ENCODE measurements at places on chromosomes 7 and 10.

GRCh38 chr10:121879476-121879875 lies 48.4 kb downstream of the ATE1 start:
- DNase-seq = no peak

GRCh38 chr7:86768394-86768793 lies 124.7 kb downstream of the GRM3 start:
- DNase-seq = no peak

DNA sequence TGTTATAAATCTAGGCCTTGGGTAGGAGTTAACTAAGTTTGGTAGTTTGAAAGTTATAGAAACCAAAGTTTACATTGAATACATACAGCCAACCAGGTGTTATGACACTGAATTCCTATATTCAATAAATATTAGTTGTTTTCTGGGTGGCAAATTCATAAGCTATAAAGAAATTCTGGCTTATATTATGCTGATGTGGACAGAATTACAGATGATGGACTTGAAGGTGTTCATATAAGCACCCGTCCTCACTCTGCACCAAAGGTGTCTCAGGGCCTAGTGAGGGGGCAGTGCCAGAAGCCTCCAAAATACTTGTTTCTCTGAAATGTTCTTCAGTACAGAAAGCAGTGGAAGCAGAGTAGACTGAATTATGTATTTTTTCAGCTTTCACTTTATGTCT lies 973.0 kb downstream of the CNTNAP2 start:
- no peak for DNase-seq

DNA sequence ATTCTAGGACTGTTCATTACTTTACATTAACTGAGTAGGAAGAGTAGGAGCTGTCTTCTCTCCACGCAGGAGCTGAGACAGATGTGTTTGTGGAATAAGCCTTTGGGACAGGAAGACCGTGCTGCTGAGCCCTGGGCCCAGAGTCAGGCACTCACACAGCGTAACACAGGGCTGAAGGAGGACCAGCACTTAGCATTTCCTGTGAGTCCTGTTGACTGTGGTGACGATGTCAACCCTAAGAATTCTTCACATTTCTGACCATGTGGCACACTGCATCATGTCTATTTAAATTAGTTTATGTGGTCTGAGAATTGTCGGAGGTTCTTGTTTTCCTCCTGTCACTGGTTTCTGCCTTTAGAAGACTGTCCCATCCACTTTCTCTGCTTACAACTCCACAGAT lies 117.2 kb downstream of the PIP4K2A start:
- no peak for DNase-seq

GRCh38 chr10:63713191-63714144 lies 192.3 kb downstream of the REEP3 start:
- no peak for DNase-seq

DNA sequence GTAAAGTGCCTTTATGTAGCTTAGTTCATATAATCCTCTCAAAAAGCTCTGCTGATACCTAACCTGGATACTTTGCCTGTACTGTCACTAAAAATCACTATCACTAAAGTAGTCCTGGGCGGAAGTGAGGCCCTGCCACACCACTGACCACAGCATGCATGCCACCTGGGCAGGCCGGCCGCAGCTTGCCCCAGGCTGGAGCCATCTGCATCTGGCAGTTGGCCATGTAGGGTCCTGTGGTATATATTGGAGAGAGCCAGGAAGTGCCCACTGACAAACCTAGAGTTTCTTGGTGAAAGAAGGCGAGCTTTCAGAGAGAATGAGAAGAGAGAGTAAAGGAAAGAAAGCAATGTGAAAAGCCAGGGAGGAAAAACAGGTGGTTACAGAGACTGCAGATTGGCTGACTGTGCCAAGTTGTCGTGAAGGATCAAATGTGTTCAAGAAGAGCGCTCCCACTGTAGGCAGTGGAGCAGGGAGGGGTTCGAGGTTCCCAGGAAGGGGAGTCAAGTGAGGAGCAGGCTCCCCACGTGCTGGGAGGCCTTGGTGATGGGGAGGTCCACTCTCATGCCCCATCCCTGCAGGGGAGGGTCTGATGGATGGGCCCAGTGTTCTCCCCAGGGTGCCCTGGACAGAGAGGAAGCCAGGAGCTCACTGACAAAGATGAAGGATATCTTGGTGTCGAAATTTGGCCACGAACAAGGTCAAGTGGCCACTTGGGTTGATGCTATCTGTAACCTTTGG lies 13.6 kb downstream of the LOXL4 start:
- DNase-seq = no peak

DNA sequence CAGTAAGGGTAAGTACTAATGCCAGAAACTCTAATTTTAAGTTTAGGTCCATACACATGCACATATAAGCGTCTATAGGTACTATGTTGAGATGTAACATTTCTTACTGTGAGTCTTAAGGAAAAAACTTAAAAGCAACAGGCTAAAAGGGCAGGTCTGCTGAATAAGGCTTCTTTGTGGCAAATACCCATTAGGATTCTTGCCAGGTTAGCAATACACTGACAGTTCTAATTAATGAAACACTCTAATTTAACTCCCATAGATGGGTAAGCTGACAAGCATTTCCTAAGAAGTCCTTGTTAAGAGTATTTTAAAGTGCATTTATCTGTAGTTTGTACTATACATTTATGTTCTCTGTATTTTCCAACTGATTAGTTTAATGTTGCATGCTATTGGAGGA lies 14.0 kb downstream of the SCRN1 start:
- DNase-seq = no peak

- DNase-seq = no peak
Observed at GRCh38 chr7:134343796-134344195, 27.1 kb upstream of the SLC35B4 start.

GRCh38 chr7:149300620-149301285 lies 38.8 kb downstream of the ZNF783 start:
- no peak for DNase-seq

DNA sequence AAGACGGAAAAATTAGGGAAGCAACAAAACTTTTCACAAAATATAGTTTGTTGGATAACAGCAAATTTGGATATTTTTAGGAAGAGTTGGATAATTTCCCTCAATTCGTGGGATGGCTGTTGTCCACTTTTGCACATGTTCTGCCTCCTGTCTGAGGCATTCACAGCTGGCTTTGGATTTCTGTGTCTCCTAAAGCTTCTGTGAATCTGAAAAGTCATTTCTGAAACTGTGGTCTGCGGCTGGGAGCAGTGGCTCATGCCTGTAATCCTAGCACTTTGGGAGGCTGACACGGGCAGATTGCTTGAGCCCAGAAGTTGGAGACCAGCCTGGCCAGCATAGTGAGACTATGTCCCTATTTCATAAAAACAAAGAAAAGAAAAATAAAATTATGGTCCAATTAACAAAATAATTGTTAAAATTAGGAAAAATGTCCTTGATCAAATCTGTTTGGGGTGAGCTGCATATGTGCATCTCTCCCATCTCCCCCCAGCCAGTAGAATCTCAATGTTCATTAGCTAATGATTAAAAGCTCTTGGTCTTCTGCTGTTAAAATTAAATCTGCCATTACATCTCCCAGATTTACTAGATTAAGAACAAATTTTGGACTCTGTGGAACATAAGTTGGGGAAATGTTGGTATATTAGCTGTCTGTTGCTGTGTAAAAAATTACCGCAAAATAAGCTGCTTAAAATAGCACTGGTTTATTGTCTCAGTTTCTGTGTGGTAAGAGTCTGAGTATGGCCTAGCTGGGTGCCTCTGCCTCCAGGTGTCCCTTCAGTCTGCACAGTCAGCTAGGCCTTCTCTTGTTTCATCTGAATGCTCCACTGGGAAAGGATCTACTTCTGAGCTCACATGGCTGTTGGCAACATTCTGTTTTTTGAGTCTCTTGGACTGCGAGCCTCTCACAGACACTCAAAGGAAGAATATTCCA lies 332.0 kb upstream of the FZD1 start:
- no peak for DNase-seq

DNA sequence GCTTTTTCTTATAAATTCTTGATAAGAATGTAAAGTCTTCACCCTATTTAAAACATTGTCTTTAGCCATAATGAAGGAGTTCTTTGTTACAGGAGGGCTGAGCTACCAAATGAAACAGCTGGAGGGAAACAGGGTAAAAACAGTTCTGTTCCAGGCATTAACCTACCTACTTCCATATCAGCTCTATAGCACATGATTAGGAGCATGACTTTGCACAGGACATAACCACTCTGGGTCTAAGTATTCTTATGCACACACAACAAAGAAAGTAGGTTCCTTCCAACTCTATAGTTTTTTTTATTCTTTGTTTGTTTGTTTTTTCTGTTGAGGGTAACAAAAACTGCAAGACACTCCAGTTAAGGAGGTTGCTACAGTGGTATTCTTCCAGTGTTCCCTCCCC lies 52.7 kb downstream of the SCIN start:
- DNase-seq = no peak

DNA sequence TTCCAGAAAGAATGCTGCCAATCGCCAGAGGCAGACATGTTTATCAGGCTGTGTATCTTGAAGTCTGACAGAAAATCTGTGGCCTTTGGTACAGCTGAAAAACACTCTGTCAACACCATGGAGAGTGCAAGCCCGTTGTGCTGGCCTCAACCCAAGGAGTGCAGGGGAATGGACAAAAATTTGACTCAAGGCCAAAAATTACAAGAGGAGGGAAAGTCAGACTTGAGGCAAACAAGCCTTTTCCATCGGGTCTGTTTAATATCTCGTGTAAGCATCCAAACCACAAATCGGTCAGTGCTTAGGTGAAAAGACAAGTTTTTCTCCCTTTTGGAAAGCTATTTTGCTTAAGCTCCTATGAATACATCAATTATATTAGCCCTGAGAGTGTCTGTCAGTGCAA lies 305.3 kb upstream of the NFE2L3 start:
- DNase-seq = no peak

DNA sequence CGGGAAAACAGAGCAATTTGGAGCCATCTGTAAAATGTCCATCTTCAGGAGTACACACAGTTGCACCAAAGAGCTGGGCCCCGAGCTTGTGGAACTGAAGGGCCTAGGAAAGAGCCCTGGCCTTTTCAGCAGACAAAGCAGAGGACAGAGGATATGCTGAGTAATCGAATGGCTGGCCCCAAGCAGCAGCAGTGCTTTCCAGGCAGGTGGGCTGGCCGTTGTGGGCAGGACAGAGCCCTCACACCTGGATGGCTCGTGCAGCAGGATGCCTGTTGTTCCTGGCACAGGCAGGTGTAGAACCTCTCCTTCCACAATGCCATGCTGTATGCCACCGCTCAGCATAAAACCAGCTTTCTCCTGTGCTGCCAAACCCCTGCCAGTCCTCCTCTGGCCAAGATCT lies 32.5 kb upstream of the TNS3 start:
- DNase-seq = no peak

GRCh38 chr7:149097088-149097487 lies 6.6 kb upstream of the ZNF786 start:
- DNase-seq = no peak

- no peak for DNase-seq
Observed at GRCh38 chr7:1095621-1096155, 7.8 kb downstream of the GPER1 start.

- no peak for DNase-seq
Observed at GRCh38 chr10:32175629-32176028, 119.4 kb upstream of the KIF5B start.

GRCh38 chr10:99143011-99143410 lies 92.6 kb downstream of the HPSE2 start:
- DNase-seq = no peak

DNA sequence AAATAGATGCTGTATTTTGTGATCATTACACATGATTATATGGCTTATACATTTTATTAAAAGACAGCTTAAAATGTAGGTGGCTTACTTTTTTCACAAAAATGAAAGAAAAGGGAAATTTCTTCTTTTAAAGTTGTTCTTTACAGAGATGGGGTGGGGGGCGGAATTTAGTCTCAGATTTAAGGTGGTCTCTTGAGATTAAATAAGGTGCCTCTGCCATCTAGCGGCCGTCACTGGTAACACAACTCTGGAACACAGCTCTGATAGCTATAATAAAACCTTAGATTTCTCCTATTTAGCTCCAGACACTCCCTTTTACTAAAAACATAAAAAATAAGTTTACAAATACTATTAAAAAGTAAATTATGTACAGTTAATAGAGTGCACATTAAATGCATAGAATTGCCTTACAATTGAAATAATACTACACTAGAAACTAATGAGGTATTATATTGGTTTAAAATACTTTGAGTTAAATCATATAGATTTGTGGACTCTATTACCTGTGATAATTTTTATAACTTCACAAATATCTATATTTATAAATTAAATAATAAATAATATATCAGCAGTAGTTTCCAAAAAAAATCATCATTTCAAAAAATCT lies 210.9 kb downstream of the DGKB start:
- DNase-seq = no peak

DNA sequence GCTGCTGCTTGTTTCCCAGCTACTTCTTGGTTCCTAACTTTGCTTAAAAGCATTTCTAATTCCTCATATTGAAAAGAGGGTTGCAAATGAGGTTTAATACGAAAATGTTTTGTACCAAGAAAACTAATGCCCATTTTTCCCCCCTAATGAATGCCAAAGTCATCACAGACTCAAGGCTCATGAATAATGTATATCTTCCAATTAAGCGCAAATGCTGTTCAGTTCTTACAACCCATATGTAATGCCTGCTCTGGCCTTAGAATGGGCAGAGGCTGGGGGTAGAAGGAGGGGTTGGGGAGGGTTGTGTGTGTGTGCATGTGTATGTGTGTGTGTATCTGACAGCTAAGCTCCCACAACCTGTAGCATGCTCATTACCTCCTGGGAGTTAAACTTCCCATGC lies 901.7 kb downstream of the KCNMA1 start:
- no peak for DNase-seq

DNA sequence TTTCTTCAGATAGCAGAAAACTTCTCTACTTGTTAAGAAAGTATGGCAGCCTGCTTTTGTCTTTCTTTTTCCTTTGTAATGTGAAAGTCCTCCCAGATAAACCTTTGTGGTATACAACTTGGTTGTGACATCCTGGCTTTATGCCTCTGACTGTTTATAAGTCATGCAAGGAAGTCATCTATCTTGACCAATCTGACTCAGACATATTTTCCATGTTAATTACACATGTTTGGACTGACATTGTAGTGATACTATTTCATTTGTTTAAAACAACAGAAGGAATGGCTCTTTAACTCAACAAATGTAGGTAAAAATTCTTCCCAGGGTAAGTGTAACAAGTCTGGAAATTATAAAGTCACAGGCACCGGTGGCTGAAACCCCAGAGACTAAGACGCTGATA lies 341.6 kb upstream of the MEOX2 start:
- DNase-seq = no peak

DNA sequence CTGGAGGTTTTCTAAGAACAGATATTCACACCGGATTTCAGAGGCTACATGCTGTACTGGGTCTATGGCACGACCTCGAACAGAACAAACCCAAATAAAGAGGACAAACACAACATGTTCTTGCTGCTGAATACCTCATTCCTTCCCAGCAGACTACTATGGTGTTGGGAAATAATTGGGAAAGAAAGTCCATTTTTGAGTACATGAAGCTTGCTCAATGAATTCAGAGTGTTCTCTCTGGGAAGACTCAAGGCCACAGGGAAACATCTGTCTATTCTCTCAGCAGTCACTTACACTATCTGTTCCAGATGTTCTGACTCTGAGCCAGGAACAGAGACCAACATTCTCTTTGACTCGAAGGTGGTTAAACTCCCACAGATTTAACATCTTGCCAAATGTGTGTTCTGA lies 30.9 kb downstream of the LAMB1 start:
- DNase-seq = no peak

All from activated gamma-delta T cell (primary cell).